Stimulated activated CD4-positive, alpha-beta T cell treated with anti-CD3 and anti-CD28 coated beads, Interleukin-2, amount 100 ng/mL, for 24 hours (primary cell): ENCODE measurements at places on chromosomes 1 and 21.

DNA sequence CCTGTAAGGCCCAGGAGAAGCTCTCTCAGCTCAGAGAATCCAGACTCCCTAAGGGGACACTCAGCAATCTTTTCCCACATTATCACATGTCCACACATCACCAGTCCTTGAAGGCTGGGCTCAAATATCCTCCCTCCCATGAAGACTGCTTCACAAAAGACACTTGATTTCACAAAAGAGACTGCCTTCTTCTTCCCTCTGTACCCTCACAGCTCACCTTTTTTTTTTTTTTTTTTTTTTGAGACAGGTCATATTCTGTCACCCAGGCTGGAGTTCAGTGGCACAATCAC lies 1.5 kb downstream of the CD58 start:
- no peak for DNase-seq

DNA sequence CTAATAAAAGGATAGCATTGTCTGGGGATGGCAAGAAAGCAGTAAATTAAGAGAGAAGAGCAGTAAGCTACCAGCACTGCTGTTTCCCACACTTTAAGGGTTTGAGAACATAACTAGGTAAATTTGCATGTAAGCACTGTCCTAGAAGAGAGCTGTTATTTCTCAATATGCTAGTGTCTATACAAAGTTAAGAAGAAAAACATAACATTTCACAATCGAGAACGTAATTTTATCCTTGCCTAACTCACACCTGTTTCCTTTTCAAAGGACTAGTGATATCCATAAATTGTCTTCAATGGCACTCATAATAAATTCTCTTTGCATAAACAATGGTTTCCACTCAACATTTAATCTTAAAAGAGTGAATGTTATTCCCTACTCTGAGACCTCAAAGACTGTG lies 576.0 kb downstream of the PTBP2 start:
- DNase-seq: no peak

DNA sequence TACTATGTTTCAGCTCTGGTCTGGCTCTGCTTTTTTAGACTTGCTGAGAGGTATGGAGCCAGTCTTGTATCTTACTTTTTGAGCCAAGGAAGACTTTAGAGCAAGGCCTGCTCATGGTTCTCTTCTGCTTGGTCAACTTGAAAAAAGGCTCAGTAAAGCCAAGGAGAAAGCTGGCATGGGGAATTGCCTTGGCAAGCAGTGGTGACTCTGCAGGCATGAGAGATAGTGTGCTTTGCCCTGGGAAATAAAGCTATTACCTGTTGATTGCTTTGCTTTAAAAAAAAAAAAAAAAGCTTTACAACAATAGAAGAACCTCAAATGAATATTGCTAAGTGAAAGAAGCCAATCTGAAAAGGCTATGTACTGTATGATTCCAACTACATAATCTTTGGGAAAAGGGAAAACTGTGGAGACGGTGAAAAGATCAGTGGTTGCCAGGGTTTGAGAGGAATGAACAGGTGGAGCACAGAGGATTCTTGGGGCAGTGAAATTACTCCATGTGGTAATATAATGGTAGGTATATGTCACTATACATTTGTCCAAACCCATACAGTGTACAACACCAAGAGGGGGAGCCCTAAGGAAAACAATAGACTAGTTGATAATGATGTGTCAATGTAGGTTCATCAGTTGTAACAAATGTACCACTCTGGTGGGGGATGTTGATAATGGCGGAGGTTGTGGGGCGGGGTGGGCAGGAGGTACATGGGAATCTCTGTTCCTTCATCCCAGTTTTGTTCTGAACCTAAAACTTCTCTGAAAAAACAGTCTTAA lies 87.6 kb downstream of the HMCN1 start:
- DNase-seq: no peak

DNA sequence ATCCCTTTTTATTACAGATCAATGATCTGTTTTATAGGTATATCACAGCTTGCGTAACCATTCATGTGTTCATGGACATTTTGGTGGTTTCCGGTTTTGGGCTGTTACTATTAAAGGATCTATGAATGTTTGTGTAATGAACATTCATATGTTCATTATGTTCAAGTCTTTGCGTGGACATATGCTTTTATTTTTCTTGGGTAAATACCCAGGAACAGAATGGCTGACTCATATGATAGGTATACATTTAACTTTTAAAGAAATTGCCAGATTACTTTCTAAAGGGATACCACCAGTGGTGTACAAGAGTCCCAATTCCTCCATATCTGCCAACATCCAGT lies 73.7 kb downstream of the SPATA46 start:
- DNase-seq: no peak

- DNase-seq: no peak
Observed at GRCh38 chr1:43885279-43885801, 48.3 kb upstream of the ARTN start.

DNA sequence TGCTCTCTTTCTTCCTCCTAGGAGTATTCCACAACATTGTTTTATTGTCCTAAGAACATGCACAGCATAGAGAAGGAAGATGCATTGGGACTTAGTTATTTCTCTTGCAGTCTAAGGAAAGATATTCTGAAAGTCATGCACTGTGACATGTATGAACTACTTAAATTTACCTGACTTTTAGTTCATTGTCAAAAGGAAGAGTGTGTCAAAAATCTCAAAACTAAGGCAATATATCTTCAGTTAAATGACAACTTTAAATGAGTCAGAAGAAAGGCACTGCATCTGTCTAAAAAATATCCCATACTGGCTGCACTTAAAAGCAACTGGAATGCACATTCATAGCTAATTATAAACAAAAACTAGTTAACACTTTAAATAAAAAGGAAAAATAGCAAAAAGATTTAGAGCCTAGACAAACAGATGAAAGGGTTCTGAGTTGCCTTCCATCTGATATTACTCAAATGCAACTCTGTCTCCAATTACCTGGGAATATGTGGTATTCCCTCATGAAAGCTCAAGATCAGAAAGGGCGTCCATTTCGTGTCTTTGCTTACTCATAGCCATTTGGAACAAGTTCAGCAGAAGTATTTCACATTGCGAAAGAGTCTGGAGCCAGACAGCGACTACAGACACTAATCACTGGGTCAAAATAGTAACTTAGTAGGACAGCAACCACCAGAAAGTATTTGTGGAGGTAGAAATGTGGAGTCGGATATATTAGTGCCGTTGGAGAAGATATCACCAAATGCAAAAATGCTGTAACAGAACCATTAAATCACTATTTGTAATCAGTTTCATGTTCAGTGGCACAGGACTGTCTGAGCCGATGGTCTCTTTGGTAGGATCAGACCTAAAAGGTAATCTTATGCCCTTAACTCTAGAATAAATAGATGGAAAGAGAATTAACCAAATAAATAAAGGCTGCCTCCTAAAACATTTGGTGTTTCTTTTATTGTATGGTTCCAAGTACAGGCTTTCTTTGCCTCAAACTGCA lies 225.7 kb downstream of the GREM2 start:
- no peak for DNase-seq

DNA sequence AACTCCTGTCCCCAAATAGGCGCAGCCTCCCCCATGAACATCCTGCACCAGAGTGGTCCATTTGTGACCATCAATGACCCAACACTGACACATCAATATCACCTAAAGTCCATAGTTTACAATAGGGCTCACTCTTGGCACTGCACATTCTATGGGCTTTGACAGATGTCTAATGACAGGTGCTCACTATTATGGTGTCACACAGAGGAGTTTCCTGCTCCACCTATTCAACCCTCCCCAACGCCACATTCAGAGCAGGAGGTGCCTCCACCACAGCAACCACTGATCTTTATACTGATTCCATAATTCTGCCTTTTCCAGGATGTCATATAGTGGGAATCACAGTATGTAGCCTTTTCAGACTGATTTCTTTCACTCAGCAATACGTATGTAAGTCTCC lies 24.2 kb downstream of the GNG4 start:
- no peak for DNase-seq

GRCh38 chr21:31530897-31531705 lies 128.4 kb upstream of the SOD1 start:
- DNase-seq: no peak

DNA sequence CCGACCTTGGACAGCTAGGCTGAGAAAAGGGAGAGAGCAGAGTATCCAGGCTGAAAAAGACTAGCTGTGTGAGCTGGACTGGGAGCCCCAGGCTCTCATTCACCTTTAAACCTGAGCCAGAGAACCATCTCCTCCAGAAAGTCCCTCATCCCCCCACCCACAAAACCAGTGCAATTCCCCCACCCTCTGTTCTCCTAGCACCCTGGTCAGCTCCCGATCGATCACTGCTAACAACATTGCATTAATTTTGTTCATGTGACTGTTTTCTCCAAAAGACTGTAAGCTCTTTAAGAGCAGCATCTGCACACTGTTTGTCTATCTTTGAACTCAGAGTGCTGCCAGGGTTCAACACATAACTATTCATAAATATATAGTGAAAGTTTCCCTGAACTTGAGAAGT lies 67.1 kb upstream of the NFASC start:
- no peak for DNase-seq

DNA sequence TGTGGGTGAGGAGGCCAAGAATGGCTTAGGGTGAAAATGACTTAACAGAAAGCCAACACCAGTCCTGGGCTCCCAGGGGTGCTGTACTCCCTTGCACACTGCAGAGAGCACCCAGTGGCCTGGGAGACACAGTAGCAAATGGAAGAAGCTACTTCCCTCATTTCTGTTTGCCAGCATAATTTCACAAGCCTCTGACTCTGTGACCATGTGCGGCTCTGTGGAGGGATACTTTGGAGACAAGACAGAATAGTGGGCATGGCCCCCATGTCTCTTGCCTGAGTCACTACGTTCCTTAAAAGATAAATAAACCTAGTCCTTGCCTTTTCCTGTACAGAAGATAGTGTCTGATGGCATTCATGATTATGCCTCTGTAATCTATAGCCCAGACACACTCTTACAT lies 38.1 kb downstream of the TRIM62 start:
- no peak for DNase-seq

- DNase-seq: no peak
Observed at GRCh38 chr1:4792565-4792964, 138.2 kb downstream of the AJAP1 start.

GRCh38 chr1:236172041-236172579 lies 29.8 kb downstream of the GPR137B start:
- no peak for DNase-seq

DNA sequence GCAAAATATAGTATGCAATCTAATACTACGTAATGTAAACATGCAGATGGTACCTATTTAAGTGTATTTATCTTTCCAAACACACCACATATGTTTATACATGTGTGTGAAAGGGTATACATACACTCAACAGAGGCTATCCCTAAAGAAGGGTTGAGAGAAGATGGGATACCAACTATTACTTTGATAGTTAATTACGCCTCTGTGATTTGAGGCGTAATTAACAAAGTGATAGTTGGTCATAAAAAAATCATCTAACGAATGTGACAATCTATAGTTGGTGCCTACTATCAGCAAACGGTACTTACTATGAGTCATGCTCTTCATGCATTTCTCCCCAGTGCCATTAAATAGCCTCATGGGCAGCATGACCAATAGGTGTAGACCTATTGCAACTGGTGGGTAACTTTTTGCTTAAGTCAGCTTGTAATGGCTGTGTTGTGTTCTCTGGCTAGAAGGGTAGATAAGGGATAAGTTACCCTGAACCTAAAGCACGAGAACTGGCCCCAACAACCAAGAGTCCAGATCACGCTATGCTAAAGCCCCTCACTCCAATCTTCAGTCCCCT lies 15.3 kb downstream of the RCAN1 start:
- no peak for DNase-seq

DNA sequence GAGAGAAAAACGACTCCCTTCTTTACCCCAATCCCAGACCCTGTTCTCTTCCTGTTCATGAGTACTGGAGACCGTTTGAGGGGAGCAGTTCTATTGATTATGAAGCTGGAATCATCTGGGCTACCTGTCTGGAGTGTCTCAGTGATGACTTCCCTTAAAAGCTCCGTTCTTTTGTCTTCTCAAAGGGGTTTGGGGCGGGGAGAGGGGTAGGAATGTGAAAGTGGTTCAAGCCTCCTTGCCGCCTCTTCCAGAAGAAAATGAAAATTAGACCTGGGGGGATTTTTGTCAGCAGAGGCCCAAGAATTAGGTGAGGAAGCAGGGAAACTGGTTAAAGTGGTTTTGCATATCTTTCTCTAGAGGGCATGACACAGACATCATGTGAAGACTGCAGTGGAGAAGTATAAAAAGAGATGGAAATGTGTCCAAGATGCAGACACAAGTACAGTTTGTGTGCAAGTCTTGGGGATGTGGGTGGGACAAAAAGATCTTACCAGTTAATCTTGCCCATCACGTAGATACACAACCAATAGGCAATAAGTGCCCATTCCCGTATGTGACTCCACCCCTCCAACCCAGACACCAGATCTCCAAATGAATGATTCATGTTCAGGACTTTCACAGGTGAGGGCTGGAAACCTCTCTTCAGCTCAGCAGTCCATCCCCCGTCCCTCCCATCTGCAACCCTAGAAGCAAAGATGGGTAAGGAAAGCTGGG lies 470 bp upstream of the MTMR11 start:
- DNase-seq: no peak
